ENCODE measurements at places on chromosomes 16 and 17. TPM values are rescaled to one million over a fixed set of nuclear protein-coding genes. Genes with fewer than 3 reads are reported as not detected.

The CCDC78 gene
- 2.7 TPM for total RNA-seq

The ASIC2 gene
- total RNA-seq, result 3.5 TPM

The TMC8 gene
- 0.60 TPM for total RNA-seq

The ABAT gene
- 20.7 TPM for total RNA-seq

The YBX2 gene
- total RNA-seq, result 2.2 TPM

The GP1BA gene
- not detected for total RNA-seq

The ZG16 gene
- total RNA-seq, result 0.11 TPM

Data from mesothelial cell of epicardium (in vitro differentiated cells).